ENCODE measurements at places on chromosomes 5 and 9. TPM values are rescaled to one million over a fixed set of nuclear protein-coding genes. Genes with fewer than 3 reads are reported as not detected.

GRCh38 chr5:53243403-53243802 lies 133.8 kb upstream of the MOCS2 start:
- no peak for DNase-seq

DNA sequence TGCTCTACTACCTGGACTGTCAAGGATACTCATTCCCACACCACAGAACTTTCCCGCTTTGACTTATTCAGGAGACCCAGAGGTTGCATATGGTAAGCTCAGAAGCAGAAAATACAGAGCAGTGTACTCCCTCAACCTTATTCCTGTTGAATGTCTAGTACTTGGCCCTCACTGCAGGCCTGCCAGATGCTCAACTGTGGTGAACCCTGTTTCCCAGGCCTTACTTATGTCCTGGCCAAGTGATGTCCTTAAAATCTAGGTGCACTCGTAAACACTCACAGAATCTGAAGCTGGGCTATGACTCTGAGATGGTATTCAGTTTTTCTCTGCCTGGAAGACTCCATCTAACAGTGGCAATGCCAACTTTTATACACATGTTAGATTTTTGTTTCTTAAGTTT lies 21.0 kb downstream of the DIAPH1 start:
- no peak for DNase-seq

Gene FOXD4L6
- total RNA-seq, result not detected

DNA sequence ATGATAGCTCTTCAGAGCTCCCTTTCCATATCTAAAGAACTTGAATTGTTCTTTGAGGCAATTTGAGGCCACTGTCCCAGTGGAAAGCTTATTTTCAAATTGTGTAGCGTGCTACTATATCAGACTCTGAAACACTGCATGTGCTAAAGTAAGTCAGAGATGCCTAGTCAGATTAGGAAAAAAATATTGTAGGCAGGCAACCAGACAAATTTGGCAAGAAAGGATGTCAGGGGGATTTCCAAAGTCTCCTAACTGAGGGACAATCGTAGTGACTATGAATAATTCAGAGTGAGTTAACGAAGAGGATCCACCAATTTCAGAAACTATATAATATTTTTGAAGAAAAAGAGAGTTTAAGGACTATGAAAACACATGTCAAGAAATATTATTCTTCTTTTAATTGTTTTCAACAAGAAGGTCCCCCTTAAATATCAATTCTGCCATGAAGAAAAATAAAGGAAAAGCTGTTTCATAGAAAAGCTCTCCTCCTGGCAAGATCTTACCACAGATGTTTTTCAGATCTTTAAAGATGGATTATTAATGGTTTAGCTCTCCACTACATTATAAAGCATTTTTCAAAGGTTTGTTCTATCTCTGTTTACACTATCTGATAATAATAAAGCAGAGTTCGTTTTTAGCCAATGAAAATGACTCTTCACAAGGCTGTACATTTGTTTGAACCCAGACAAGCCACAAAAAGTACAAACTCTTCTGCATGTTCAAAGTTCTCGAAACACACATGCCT lies 273.5 kb upstream of the PTGER4 start:
- no peak for DNase-seq

Gene TXN
- total RNA-seq, result 111 TPM

DNA sequence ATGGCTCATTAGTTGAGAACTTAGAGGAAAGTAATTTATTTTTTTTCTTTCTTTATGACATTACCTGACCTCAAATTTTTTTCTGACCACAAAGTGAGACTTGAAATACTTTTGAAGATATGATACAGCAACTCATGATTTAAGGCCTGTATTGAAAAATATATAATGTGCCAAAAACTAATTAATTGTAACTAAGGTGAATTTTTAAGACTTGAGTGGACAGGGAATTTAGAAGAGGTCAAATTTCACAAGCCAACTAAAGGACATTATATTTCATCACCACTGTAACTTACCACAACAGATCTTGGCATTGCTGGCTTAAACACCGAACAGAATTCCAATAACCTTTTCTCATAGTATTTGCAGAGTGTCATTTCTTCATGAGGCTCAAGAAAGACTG lies 1.8 kb downstream of the CCNH start:
- DNase-seq, result no peak

Gene GRXCR2
- not detected for total RNA-seq

DNA sequence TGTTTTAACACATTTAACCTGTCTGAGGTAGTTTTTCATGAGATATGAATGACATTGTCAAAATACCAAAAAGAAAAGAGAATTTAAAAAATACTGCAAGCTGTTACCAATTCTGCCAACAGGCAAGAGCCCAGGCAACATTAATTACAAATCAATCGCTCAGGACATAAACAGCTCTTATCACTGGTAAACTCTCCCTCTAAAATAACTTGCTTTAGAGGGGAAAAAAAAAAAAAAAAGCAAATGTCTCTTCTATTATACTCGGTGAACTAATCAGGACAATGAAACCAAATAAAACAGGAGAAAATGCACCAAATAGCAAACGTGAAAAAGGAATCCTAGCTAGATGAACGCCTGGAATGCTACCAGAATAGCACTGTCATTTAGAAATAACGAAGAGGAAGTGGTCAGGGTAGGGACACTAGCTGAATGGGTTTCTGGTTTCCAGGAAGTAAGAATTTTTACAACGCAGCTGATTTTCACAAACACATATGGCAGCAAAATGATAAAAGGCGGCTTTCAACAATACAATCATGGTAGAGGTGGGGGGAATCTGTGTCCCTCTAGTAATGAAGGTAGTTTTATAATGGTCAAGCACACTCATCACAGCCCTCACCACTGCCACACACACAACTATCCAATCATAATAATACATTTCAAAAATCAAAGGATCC lies 94.9 kb downstream of the DENND1A start:
- no peak for DNase-seq

DNA sequence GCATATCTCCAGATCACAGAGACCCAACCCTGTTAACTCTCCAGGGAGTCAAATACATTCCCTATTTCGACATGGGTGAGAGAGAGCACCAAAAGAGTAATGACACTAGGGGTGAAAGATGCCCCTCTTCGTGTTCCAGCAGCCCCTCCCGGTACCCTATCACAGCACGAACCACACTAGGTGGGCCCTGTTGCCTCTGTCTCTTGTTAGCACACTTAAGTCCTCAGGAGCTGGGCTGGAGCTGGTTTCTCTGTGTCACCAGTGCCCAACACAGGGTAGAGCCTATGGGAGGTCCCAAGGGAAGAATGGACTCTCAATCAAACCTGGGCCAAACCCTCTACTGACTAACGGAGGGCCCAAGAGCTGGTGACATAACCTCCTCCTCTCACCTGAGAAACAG lies 1.2 kb downstream of the CDK20 start:
- no peak for DNase-seq

Gene TXNDC8
- total RNA-seq, result not detected

DNA sequence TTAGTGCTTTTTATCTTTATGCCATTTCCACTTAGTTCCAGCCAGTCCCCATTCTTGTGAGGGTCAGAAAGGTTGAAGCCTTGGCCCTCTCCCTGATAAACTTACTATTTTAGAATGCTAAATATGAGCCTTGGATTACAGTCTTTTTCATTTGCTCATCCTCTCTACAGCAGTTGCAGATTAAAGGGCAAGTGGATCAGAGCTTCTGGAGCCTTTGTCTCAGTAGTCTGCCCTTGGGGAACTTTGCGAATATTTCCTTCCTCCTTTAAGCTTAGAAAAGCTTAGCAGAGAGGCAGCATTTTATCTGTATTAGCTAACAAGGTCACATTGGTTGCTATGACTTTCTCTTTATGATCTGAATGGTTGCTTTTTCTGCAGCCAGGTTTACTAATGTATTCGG lies 11.5 kb downstream of the FSD1L start:
- no peak for DNase-seq

Gene OLFM1
- total RNA-seq, result 1.8 TPM

Measured in left lobe of liver (tissue), 2 donors.